ENCODE measurements at places on chromosomes 5 and 9.

DNA sequence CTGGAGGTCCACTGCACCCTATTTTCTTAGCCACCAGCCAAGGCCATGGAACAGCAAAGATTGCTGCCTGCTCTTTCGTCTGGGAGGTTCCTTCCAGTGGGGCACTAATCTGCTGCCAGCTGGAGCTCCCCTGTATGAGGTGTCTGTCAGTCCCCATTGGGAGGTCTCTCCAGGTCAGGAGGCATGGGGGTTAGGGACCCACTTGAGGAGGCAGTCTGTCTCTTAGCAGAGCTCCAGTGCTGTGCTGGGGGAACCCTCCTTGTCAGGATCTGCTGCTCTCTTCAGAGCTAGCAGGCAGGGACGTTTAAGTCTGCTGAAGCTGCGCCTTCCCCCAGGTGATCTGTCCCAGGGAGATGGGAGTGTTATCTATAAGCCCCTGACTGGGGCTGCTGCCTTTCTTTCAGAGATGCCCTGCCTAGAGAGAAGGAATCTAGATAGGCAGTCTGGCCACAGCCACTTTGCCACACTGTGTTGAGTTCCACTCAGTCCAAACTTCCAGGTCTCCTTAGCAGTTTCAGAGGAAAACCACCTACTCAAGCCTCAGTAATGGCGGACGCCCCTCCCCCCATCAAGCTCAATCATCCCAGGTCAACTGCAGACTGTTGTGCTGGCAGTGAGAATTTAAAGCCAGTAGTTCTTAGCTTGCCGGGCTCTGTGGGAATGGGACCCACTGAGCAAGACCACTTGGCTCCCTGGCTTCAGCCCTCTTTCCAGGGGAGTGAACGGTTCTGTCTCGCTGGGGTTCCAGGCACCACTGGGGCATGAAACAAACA lies 317.7 kb downstream of the LRRC70 start:
- DNase-seq = no peak

- no peak for DNase-seq
Measured at GRCh38 chr5:129748913-129749880, 1.3 kb downstream of the MINAR2 start.

- no peak for DNase-seq
Measured at GRCh38 chr9:80948066-80948465, 741.3 kb downstream of the TLE1 start.

GRCh38 chr9:91783876-91784672 lies 166.0 kb downstream of the ROR2 start:
- no peak for DNase-seq

GRCh38 chr5:87327998-87328397 lies 60.3 kb downstream of the RASA1 start:
- no peak for DNase-seq

GRCh38 chr5:180153099-180153498 lies 55.9 kb downstream of the RASGEF1C start:
- no peak for DNase-seq

GRCh38 chr9:115494393-115494792 lies 376.4 kb upstream of the TNC start:
- no peak for DNase-seq

DNA sequence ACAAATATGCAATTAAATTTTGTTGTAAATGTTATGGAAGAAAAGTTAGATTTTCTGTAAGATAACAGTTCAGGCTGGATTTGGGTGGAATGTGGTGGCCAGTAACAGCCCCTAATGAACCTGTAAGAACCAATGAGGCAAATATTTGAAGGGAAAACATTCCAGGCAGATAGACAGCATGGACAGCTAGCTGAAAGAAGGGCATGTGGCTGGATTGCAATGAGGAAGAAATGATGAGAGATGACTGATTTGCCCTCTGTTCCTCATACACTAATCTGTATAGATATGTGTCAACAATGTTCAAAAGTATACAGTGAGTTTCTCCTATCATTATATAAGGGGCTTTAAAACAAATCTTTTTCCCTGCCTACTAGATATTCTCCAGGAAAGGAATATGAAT lies 58.8 kb downstream of the MAN2A1 start:
- no peak for DNase-seq

DNA sequence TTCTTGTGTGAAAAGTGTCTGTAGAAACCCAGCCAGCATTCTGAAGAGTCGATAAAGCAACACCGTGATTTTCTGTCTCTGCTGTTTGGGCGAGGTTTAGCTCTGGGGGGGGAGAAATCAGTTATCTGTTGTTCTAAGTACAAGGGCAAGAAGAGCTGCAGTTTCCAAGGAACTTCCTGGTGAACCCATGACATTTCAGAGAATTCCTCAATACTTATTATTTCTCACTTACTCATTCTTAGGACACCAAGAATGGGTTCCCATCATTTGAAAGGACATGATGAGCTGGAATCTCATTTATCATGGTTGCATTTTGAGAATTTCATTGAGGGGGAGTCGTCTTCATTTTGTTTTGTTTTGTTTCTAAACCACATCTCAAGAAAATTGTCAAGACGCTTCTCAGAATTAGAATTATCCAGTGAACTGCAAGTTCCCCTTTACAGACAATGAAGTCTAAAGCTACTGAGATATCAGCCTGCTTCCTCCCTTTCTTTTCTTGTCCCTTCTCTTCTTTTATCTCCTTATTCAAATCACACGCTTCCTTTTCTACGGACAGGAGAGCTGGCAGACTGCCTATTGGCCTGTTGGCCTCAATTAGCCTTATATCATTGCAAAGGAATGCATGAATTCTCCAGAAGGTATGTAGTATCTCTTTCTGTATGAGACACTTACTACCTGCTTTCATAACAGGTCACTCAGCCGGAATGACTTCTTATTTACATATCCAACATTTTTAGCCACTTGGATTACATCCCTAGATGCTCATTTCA lies 53.7 kb downstream of the ZNF462 start:
- no peak for DNase-seq

- no peak for DNase-seq
Measured at GRCh38 chr5:1318659-1319251, 23.9 kb upstream of the TERT start.

- DNase-seq = peak; percentile 30
Measured at GRCh38 chr5:115544043-115544435, 536 bp downstream of the FEM1C start.

DNA sequence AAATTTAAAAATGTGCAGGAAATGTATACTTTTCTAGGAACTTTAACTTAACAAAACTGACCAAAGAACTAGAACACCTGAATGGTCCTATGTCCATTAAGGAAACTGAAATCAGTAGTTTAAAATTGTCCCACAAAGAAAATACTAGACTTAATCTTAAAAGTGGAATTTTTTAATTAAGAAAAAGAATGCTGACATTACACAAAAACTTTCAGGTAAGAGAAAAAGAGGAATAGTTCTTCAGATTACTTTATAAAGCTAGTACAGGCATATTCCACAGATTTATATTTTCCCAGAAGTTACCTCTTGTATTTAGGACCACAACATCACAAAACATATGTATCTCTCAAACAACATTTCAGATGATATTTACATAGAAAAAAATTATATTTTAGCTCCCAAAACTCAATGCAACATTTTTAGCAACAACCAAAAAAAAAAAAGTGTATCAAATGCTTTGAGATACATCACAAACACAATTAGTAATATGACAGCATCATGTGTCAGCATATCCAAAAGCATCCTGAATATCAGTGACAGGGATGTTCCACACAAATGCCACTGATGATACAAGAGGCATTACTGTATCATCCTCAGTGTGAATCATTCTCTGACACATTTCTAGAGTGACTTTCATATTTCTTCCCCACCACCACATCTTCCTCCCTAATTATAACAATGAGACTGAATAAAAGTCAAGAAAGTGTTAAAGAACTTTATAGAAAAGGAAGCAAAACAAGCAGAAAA lies 264.0 kb downstream of the EPB41L4A start:
- DNase-seq = no peak

GRCh38 chr5:20367178-20367577 lies 379.2 kb upstream of the CDH18 start:
- DNase-seq = no peak

DNA sequence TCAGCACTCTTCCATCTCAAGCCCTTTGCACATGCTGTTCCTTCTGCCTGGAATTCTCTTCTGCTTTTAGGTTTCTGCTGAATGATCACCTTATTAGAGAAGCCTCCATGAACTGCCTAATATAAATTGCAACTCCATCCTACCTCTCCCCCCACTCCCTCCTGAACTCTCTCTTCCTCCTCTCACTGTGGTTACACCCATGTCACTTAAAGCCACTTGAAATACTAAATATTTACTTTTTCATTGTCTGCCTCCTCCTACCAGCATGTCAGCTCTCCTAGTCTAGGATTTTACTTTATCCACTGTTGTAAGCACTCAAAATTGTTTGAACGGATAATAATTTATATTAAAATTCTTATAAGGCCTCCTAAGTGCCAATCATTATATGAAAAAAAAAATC lies 43.8 kb downstream of the ACTL7B start:
- no peak for DNase-seq

- no peak for DNase-seq
Measured at GRCh38 chr5:133697536-133698258, 85.4 kb upstream of the FSTL4 start.

- peak; percentile 36 for DNase-seq
Measured at GRCh38 chr9:95048225-95049087, 269.1 kb downstream of the FANCC start.

- no peak for DNase-seq
Measured at GRCh38 chr5:144915452-144915851, 744.8 kb downstream of the KCTD16 start.

GRCh38 chr5:102130890-102131289 lies 165.2 kb downstream of the SLCO4C1 start:
- DNase-seq = no peak

DNA sequence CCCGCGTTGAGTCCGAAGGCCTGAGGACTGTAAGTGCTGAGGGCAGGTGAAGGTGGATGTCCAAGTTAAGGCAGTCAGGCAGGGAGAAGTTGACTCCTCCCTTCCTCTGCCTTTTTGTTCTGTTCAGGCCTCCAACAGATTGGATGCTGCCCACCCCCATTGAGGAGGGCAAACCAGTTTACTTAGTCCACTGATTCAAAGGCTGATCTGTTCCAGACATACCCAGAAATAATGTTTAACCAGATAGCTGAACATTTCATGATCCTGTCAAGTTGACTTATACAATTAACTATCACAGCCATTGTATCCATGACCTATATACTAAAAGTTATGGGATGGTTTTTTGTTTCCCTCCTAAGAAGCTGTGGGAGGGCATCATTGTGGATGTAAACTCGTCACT lies 8.3 kb upstream of the TEX48 start:
- no peak for DNase-seq

DNA sequence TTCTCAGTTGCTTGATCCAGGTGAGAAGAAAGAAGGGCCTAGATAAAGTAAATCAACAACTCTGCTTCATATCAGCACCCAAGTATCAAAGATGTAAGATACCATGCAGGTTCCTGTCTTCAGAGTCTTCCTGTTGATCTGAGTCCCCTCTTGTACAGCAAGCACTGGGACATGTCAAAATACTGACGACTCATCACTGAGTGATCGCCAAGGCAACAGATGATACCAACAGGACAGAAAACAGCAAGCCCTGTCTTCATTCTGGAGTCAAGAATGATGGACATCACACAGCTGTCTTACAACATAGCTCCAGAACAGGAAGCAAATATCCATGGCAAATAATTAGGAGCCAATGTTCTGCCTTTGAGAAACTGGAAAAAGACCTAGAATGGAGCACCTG lies 83.7 kb downstream of the TARS1 start:
- DNase-seq = no peak

DNA sequence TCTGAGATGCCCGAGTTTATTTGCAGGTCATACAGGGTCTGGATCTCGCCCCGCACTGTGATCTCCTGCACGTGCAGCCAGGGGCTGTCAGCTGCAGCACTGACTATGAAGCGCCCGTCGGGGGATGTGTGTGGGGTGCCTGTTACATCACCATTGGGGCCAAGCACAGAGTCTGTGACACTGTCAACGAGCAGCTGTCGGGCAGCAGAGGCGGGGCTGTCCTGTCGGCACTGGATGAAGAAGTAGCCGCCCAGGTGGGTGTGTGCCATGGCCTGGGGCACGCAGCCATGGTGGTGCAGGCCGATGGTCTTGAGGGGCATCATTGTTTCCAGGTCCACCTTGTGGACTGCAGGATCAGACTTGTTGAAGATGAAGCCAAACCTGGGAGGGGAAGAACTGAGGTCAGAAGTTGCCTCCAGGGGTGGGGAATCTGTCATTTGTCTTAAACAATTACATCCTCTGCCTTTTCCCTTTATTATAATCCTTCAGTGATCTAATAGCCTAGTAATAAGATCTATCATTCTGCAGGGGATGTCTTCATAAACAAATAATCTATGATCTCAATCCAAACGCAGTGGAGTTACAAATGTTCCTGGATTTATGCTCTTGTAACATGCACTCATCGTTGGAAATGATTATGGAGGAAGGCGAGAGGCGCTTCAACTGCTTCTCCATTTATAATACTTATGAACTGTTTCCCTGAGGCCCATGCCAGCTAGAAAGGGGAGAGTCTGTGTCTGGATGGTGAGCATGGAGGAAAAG lies 147.8 kb downstream of the HSPA4 start:
- DNase-seq = no peak

GRCh38 chr9:122168356-122168755 lies 8.6 kb downstream of the MORN5 start:
- DNase-seq = no peak

GRCh38 chr9:106964822-106965525 lies 102.0 kb downstream of the ZNF462 start:
- no peak for DNase-seq

GRCh38 chr5:113029614-113030013 lies 53.0 kb downstream of the DCP2 start:
- DNase-seq = no peak

- DNase-seq = no peak
Measured at GRCh38 chr5:161064297-161064696, 212.3 kb upstream of the ATP10B start.

GRCh38 chr9:21452681-21453080 lies 12.4 kb downstream of the IFNA1 start:
- no peak for DNase-seq

DNA sequence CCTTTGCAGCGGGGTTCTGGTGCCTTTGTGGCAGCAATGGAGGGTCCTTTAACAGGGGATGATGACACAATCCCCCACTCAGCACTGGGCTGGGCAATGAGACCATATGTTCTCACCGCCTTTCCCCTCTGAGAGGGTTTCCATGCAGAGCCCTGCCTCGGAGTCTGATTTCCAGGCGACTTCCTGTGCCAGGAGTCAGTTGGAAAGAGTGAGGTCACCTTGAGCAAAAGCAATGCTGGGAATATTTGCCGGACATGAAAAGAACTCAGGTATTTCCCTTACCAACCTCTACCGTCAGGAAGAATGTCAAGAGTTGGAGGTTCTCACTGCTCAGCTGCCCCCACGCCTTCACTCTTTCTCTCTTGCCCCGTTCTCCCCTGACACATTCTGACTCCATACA lies 284.2 kb upstream of the IRX1 start:
- DNase-seq = no peak

DNA sequence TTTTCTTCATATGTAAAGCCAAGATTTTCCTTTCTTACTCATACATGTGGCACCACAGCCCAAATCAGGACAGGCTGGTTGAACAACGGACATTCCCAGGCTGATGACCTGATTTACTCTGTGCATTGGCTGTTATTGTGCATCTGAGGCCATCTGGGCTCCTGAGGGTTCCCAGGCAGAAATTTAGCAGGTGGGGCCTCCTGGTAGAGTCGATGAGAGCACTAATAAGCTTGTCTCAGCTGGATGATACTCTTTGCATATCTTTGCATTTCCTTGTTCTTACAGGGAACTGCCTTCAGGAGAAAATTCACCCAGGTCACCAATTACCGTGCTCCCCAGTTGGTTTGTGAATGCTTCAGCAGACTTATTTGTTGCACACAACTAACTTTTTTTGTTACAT lies 605.1 kb downstream of the ELAVL2 start:
- no peak for DNase-seq

- no peak for DNase-seq
Measured at GRCh38 chr9:130940027-130940549, 1.0 kb upstream of the FIBCD1 start.

All from stimulated activated CD8-positive, alpha-beta memory T cell treated with anti-CD3 and anti-CD28 coated beads, Interleukin-4, amount 100 ng/mL, for 24 hours (primary cell).